ENCODE measurements at places on chromosomes 12 and 14.

- DNase-seq: no peak
Measured at GRCh38 chr14:73231981-73232851, 5.1 kb upstream of the PAPLN start.

- DNase-seq: peak; percentile 99
Measured at GRCh38 chr12:13390381-13390861, 193.9 kb downstream of the EMP1 start.

- no peak for DNase-seq
Measured at GRCh38 chr14:51575349-51576116, 76.2 kb upstream of the FRMD6 start.

- peak; percentile 21 for DNase-seq
Measured at GRCh38 chr14:90726656-90727055, 89.6 kb downstream of the TTC7B start.

DNA sequence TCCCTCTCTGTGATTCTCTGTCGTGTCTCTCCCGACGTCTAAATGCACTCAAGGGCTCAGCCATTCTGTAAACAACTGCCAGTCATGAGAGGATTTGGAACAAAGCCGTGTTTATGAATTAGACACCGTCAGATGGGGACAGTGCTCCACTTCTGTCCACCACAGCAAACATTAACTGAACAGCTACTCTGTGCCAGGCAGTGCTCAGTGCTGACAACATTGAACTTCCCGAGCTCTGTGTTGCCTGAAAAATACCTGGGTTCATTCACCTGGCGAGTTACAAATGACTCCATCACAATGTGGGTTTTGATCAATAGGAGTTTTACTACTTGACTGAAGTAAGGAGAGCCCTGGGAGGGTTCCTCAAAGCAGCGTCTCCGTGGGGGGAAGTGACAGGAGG is 139.3 kb downstream of the GLT1D1 start:
- no peak for DNase-seq

GRCh38 chr14:21669284-21669683 is 4.3 kb downstream of the OR4E1 start:
- no peak for DNase-seq

- no peak for DNase-seq
Measured at GRCh38 chr14:68794851-68795596, 2.2 kb upstream of the ZFP36L1 start.

- DNase-seq: no peak
Measured at GRCh38 chr12:24460099-24460498, 488.8 kb downstream of the BCAT1 start.

DNA sequence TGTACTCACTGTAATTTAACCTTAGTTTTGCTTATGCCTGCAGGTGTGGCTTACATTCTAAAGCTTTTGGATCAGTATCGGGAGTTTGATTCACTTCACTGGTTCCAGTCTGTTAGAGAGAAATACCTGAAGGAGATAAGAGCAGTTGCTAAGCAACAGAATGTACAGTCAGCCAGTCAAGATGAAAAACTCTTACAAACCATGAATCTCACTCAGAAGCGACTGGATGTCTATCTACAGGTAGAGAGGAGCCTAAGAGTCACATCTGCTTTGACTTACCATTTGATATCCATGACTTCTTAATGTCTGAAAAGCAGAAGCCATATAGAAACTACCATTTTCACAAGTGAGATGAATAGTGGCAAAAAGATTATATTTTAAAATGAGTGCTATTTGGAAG is 56.5 kb downstream of the WASHC4 start:
- no peak for DNase-seq

GRCh38 chr12:3157581-3158323 is 80.6 kb downstream of the TSPAN9 start:
- DNase-seq: no peak

GRCh38 chr12:25866586-25867378 is 91.7 kb upstream of the RASSF8 start:
- DNase-seq: no peak

- no peak for DNase-seq
Measured at GRCh38 chr12:56362130-56363059, at the start of gene APOF. APOF (minus strand) TSS chr12:56362857; CDS start chr12:56362745, 112 bp downstream.

DNA sequence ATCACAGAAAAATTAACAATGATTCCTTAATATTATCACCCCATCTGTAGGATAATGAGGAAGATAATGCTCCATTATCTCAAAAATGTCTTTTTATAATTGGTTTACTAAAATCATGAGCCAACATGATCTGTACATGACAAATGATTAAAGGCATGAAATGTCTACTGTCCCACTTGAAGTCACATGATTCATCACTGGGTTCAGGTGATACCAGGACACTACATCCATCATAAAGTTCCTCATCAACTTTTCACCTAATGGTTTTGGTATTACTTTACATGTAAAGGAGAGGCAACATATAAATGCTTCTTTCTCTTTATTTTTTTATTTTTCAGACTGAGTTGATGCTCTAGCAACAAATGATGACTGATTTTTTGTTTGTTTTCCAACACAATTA is 313.3 kb downstream of the MED13L start:
- no peak for DNase-seq

- no peak for DNase-seq
Measured at GRCh38 chr14:88998027-88998426, 173.6 kb downstream of the TTC8 start.

DNA sequence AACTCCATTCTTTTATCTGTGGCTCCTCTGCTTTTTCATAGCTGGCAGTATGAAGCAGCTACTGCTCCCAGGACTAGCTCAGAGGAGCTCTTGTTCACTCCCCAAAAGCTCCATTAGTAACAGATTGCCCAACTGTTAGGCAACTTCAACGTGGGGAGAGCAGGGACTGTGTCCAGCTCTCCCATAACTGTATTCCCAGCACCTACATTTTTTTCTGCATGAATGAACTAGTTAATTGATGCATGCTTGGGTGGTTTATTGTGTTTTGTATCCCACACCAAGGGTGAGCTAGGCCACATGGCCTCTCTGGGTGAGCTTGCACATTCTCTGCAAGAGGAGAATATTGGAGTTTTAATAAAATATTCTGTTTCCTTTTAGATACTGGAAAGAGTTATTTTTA is 15.2 kb downstream of the STON2 start:
- DNase-seq: peak; percentile 12

GRCh38 chr14:103517721-103518421 is 4.8 kb downstream of the CKB start:
- no peak for DNase-seq

- no peak for DNase-seq
Measured at GRCh38 chr12:26188641-26189040, 6.7 kb upstream of the SSPN start.

DNA sequence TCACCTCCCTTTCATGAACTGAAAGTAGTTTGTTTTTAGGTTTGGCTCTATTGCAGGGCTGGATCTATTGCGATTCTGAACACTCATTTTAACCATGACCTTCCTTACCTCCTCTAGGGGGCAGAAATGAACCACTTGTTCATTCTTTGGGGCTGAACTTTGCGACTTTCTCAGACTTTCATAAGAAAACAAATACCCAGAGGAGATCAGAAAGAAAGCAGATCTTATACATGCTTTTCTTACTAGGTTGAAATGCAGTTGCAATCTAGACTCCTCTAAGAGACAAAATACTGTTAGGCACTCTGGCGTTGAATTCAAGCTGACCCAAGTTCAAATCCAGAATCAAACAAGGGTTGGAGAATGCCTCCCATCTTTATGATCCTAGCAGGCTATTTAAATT is 32.6 kb upstream of the PLEKHG3 start:
- peak; percentile 61 for DNase-seq

GRCh38 chr12:17810399-17810798 is 279.6 kb downstream of the RERGL start:
- peak; percentile 8 for DNase-seq

- DNase-seq: no peak
Measured at GRCh38 chr14:76820700-76821099, 5.5 kb upstream of the LRRC74A start.

- no peak for DNase-seq
Measured at GRCh38 chr12:60266381-60266852, 670.6 kb downstream of the SLC16A7 start.

GRCh38 chr14:49139593-49139992 is 446.6 kb downstream of the RPS29 start:
- no peak for DNase-seq

- no peak for DNase-seq
Measured at GRCh38 chr12:98744680-98745079, 99.6 kb downstream of the APAF1 start.

- no peak for DNase-seq
Measured at GRCh38 chr14:100267990-100268389, 29.0 kb downstream of the YY1 start.

DNA sequence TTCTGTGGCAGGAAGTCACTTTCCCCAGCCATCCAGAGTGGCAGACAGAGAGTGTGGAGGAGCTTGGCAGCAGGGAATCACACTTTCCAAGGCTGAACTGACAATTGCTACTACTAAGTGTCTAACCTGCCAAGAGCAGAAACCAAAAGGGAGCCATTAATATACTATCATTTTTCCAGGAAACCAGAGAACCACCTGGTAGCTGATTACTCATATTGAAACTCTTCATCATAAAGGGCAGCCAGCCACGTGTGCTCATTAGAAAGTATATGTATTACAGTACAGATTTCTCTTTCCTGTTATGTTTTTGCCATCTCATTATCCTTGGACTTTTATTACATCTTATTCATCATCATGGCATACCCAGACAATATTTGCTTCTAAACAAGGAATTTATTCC is 374.9 kb downstream of the GXYLT1 start:
- DNase-seq: no peak

GRCh38 chr12:122886851-122887818 is 8.8 kb downstream of the VPS37B start:
- no peak for DNase-seq

- DNase-seq: no peak
Measured at GRCh38 chr12:131217024-131217586, 263.4 kb downstream of the ADGRD1 start.

DNA sequence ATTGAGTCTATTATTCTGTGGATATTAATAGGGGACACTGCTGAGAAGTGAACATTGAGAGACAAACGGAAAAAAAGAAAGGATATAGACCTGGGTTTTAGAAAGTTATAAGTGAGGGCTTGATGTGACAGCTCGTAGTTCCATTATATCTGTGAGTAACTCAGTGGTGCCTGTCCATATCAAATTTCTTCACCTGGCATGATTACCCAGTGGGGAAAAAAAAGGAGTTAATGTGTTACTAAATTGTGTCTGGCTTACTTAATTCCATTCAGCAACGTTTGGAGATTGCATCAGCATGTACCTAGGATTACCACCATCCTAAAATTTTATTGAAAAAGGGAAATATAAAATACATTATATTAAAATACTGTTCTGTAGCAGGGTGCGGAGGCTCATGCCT is 1249.9 kb downstream of the SLC16A7 start:
- DNase-seq: no peak

DNA sequence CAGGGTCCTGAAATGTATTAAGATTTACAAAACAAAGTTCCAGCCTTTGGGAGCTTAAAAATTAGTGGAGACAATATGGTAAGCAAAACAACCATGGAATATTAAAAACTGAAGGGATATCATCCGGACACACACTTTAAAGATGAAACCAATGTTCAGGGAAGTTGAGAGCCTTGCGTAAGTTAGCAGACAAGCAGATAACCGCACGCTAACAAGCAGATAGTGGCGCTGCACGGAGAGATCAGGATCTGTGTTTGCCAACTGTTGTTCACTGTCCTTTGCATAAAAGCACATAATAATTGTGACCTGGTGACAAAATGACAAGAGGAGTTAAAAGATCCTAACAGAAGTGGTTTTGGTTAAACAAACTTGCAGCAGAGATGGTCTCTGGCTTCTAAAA is 14.3 kb upstream of the TMEM229B start:
- no peak for DNase-seq

- no peak for DNase-seq
Measured at GRCh38 chr12:19138551-19138950, 9.0 kb downstream of the PLEKHA5 start.

DNA sequence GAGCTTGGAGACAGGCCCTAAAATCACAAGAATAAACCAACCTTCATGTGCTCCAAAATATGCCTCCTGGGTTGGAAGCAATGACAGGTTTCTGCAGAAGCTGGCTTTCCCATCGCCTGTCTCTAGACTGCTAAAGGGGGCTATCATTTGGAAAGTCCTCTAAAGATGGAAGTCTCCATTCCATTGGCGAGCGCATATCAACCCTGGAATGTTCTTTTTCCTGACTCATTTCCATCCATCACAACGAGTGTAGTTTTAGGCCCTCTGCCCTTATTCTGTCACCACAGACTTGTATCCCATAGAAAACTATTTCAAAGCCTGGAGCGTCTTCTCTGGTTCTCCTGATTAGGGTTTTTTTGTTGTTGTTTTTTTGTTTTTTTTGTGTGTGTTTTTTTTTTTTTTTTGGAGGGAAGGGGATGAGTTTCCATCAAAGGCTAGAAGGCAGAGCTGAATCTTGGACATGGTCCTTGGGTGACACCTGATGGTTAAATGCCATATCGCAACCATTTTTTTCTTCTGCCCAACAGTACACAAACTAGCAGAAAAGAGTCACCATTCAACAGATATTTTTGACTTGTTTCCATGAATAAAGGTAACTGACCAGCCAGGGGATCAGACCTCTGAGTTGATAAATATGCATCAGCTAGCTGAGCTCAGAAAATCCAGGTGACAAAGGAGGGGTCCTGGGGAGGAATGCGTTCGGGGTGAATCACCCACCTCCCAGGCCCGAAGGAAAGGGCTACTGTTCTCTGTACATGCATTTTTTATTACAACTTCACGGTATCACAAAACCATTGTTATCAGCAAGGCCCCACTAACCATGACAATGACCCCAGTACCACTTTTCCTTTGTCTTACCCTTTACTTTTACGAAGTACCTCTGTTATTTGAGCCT is 40.5 kb downstream of the KCNA5 start:
- DNase-seq: peak; percentile 44

DNA sequence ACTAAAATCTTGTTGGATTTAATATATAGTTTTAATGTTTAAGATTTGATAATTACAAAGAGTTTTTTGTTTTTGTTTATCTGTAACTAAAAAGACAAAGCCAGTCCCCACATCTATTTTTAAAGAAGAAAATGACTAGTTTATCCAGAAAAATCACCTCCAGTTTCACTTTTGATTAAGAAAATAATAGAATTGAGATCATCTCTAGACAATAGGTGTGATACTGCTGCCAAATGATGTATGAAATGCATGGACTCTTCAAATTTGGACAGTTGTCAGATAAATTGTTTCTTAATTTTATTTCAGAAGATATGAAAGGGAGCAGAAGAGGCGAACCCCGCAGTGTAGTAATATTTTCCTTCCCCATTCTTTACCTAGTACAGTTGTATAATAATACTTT is 20.0 kb downstream of the PCNX4 start:
- no peak for DNase-seq
